Activated CD4-positive, alpha-beta T cell treated with anti-CD3 and anti-CD28 coated beads, Interleukin-2, amount 10 ng/mL, durations not matched to agents 7 days and 5 days (primary cell): ENCODE measurements at places on chromosomes 4 and X.
A peak's percentile ranks its signal among the peaks of the same experiment; 100 is the strongest.

- no peaks in the 10 kb centered on the region for H3K36me3 ChIP-seq
- no peak overlapping the region for H3K4me3 ChIP-seq
- H3K4me1 ChIP-seq: no peaks in the 10 kb centered on the region
- no peak for DNase-seq
- no peaks in the 10 kb centered on the region for H3K27me3 ChIP-seq
These were observed 136.3 kb upstream of the SMAD1 start for GRCh38 chr4:145345401-145345800.

GRCh38 chr4:2831611-2832308 is 11.9 kb upstream of the ADD1 start:
- H3K27me3 ChIP-seq: no peaks in the 10 kb centered on the region
- DNase-seq: no peak
- no peak overlapping the region for H3K4me3 ChIP-seq
- no peak overlapping the region for H3K27ac ChIP-seq

DNA sequence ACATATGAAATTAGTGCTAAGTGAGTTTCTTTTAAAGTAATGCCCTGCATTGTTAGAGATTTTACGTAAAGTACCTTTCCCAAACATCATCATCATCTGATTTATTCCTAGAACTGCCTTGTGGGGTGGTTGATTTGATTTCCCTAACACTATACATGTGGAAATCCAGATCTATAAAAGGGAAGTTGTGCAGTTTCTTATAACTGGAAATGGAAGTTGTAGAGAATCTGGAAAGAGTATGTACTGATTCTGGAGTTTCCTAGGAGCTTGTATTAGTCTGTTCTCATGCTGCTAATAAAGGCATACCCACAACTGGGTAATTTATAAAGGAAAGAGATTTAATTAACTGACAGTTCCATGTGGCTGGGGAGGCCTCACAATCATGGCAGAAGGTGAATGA is 47.9 kb downstream of the BMP2K start:
- no peaks in the 10 kb centered on the region for H3K4me1 ChIP-seq
- no peaks in the 10 kb centered on the region for H3K27me3 ChIP-seq
- H3K27ac ChIP-seq: no peak overlapping the region
- no peak overlapping the region for H3K4me3 ChIP-seq
- no peak for DNase-seq

GRCh38 chr4:10593130-10593529 is 91.4 kb downstream of the CLNK start:
- H3K4me3 ChIP-seq: no peak overlapping the region
- DNase-seq: no peak
- peaks cover 15% of the 10 kb centered on the region for H3K4me1 ChIP-seq
- H3K27me3 ChIP-seq: no peaks in the 10 kb centered on the region

DNA sequence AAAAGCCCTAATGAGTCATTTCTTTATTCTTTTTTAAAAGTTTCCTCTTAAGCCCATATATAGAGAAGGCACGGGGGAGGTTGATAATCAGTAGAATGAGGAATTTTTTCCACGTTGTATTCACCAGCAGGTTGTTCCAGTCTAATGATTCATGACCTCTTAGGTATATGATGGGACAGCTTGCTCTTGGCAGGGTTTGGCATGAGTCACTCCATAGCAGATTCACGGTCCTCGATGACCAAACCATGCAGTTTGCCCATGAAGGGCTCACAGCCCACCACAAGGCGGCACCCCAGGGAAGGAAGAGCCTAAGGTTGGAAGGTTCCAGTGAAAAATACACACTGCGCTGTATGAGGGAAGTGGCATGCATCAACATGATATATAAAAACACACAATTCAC is 623.8 kb upstream of the DIPK2B start:
- peaks cover 31% of the 10 kb centered on the region for H3K36me3 ChIP-seq
- no peak for DNase-seq
- H3K4me3 ChIP-seq: no peak overlapping the region
- H3K27ac ChIP-seq: peak overlapping the region; percentile 15
- peaks cover 13% of the 10 kb centered on the region for H3K4me1 ChIP-seq
